ENCODE measurements at places on chromosomes 5 and 9.

GRCh38 chr9:34630402-34631154 is 1.7 kb upstream of the ARID3C start:
- no peak for DNase-seq

GRCh38 chr5:6674421-6674820 is 38.8 kb upstream of the TENT4A start:
- DNase-seq, result no peak

GRCh38 chr5:145441228-145441627 is 393.9 kb downstream of the PRELID2 start:
- no peak for DNase-seq

- DNase-seq, result no peak
These were observed at the start of gene RAI14 for GRCh38 chr5:34656001-34656699. Gene RAI14 (plus strand): TSS chr5:34656328. CDS start chr5:34686920, 30,592 bp downstream.

DNA sequence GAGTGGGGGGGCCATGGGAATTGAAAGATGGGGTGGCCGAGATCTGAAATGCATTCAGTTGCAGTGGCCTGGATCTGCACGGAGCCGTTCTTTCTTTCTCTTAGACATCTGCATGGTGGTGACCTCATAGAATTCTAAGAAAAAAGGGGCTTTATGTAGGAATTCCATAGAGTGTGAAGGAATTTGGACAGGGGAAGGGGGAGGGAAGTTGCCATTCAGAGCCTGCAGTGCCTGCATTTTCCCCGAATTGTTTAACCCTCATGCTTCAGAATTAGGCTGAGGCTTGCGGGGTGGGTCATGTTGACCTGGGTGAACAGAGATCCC is 4.9 kb downstream of the NEK6 start:
- no peak for DNase-seq

DNA sequence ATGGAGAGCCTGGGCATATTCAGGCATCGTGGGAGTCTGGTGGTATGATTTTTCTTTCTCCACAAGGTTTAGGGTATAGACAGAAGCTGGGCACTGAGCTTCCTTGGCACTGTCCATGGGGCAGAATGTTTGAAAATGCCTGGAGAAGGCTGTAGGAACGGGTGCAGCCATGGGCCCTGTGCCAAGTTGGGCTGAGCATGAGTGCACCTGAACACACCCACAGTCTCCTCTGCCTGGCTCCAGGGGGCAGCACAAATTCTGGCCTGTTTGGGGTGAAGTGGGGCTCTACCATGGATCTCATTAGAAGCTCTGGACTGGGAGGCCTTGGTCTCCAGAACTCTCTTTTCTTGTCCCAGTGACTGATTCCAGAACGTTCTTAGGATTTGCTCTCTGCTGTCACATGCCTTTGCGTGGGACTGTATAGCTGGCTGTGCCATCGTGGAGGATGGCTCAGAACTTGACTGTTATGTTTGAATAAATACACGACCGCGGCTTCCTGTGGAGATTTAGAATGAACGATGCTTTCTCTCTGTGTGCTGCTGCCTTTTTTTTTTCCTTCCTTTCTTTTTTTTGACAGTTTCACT is 229.8 kb downstream of the FANCC start:
- DNase-seq, result no peak

GRCh38 chr5:172891716-172892421 is 57.8 kb downstream of the ERGIC1 start:
- DNase-seq, result no peak

GRCh38 chr5:112546946-112547592 is 128.0 kb upstream of the EPB41L4A start:
- DNase-seq, result no peak

GRCh38 chr5:58248221-58248620 is 211.7 kb downstream of the PLK2 start:
- no peak for DNase-seq

DNA sequence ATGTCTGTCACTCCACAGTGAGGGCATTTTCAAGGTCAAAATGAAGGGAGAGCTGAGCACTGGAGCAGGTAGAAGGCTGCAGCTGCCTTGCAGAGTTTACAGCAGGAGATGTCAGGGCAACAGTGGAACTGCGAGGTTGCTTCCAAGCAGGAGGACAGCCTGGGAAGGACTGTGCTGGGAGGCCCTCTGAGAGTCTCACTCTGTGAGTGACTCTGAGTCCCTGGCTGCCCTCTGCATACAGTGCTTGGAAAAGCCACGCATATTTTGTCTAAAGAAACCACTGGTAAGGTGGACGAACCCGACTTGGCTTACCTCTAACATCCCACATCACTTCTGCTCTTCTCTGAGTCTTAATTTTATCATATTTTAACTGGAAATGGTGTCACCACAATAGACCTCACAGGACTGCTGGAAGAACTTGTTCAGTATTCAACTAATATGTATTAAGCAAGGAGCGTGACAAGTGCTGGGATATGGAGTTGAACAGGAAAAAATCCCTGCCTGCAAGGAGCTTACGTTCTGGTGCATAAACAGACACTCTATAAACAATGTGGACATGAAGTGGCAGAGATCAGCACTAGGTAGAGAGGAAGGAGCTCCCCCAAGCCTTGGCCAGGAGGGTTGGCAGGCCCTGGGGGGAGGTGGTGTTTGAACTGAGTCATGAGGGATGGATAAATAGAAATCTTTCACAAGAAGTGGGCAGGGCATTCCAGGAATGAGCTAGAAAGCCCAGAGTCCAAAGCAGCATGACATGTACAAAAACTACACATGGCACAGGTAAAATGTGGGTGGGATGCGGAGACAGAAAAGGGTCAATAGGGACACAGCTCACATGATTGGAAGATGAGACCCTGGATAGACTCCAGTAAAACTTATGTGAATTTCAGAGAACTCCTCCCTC is 64.0 kb upstream of the FOXE1 start:
- no peak for DNase-seq

DNA sequence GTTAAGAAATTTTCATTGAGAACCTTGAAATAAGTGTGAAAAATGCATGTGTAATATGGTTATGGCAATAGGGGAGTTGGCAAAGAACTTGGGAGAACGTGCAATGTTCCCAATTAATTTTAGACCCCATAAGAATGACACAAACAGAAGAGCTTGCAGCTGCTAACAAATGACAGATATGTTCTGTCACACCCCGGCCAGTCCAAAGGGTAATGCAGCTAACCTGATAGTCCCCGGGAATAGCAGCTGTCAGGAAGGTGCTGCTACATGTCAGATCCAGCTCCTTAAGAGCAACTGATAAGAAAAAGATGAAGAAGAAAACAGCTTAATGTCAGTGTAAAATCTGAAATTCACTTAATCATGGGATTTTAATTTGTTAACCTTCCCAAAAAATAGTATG is 30.4 kb downstream of the SEMA5A start:
- no peak for DNase-seq

Data from activated naive CD8-positive, alpha-beta T cell treated with anti-CD3 and anti-CD28 coated beads, Interleukin-2, amount 50 U/mL, for 16 hours (primary cell).